ENCODE measurements at places on chromosomes 5 and 9. TPM values are rescaled to one million over a fixed set of nuclear protein-coding genes. Genes with fewer than 3 reads are reported as not detected.

DNA sequence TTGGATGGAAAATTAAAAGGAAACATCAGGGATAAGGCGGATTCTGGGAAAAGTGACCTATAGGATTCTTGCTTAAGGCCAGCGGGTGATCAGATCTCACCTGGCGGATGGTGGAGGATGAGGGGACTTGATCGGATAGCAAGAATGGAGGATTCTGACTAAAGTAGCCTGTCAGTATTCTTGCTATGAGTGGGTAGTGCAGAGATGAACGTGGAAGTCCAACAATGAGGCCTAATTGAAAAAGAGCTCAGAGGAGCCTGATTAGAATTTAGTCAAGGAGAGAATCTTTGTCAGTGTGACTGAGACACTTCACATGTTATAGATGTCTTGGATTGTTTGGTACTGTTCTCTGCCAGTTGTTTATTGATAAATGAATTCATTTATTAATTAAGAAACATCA lies 24.9 kb downstream of the CAST start:
- no peak for DNase-seq

GRCh38 chr9:120559546-120559945 lies 20.4 kb downstream of the CDK5RAP2 start:
- DNase-seq = no peak

GRCh38 chr5:132473668-132474067 lies 16.9 kb downstream of the IRF1 start:
- peak; percentile 3 for DNase-seq

DNA sequence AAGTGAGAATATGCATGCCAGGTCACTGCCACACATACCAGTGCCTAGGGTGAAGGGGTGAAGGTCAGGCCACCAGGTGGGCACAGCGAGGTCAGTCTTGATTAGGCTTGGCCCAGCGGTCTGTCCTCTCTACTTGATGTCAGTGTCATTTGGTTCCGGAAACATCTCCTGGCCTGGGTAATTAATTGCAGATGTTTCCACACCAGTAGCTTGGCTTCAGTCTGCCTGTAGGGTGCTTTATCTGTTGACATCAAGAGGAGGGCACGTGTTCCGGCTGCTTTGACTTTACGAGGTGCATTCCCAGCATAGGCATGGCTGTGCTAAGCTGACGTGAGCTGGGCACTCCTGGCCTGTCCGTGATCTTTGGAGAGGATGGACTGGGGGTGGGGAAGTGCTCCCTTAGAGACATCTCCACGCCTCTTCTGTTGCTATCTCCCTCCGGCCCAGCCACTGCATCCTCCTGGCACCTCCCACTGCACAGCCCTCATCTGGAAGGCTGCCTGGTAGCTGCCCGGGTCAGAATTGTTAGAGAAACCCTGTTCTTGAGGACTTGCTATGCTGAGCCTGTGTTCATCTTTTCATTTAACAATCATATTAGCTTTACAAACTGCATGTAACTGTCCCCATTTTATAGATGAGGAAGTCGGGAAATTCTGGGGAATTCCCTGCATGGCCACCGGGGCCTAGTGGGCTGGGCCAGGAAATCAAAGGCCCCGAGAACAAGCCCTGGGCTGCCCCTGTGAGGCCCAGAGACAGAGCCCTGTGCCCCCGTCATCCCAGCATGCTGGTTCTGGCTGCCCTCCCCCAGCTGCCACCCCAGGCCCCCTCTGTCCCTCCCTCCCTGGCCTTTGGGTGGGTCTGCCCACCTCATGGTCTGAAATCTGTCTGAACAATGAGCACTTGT lies 29.1 kb downstream of the JADE2 start:
- peak; percentile 44 for DNase-seq

GRCh38 chr5:91438871-91439270 lies 55.8 kb upstream of the ARRDC3 start:
- peak; percentile 35 for DNase-seq

- DNase-seq = peak; percentile 52
These were observed 34.8 kb upstream of the GLRX start for GRCh38 chr5:95857185-95857945.

- DNase-seq = peak; percentile 64
These were observed 781 bp downstream of the ST6GALNAC4 start for GRCh38 chr9:127915801-127916719.

Gene NEUROG1
- not detected for total RNA-seq

Gene MZB1
- not detected for total RNA-seq

Gene ARHGEF28
- 18.4 TPM for total RNA-seq

Gene RIMOC1
- 17.0 TPM for total RNA-seq

Gene UCK1
- 30.0 TPM for total RNA-seq

Gene ZNF366
- 0.40 TPM for total RNA-seq

Measured in transverse colon (tissue), 4 donors.